ENCODE measurements at places on chromosomes 7 and 10. TPM values are rescaled to one million over a fixed set of nuclear protein-coding genes. Genes with fewer than 3 reads are reported as not detected.

The PLCE1 gene
- 0.22 TPM for total RNA-seq

The RAMP3 gene
- not detected for total RNA-seq

The KMT2E gene
- 40.3 TPM for total RNA-seq

The EIF5AL1 gene
- 0.72 TPM for total RNA-seq

The MOGAT3 gene
- not detected for total RNA-seq

The CABCOCO1 gene
- 1.1 TPM for total RNA-seq

The PAPSS2 gene
- total RNA-seq, result 39.3 TPM

The ST8SIA6 gene
- 1.00 TPM for total RNA-seq

The SPDYE2B gene
- total RNA-seq, result not detected

The PRKCQ gene
- total RNA-seq, result not detected

The HMX3 gene
- total RNA-seq, result not detected
